ENCODE measurements at places on chromosomes 3 and 15.

- no peak for DNase-seq
Observed at GRCh38 chr3:61966200-61966599, 404.8 kb downstream of the PTPRG start.

- DNase-seq: peak; percentile 45
Observed at GRCh38 chr3:27310688-27311087, 58.5 kb downstream of the NEK10 start.

DNA sequence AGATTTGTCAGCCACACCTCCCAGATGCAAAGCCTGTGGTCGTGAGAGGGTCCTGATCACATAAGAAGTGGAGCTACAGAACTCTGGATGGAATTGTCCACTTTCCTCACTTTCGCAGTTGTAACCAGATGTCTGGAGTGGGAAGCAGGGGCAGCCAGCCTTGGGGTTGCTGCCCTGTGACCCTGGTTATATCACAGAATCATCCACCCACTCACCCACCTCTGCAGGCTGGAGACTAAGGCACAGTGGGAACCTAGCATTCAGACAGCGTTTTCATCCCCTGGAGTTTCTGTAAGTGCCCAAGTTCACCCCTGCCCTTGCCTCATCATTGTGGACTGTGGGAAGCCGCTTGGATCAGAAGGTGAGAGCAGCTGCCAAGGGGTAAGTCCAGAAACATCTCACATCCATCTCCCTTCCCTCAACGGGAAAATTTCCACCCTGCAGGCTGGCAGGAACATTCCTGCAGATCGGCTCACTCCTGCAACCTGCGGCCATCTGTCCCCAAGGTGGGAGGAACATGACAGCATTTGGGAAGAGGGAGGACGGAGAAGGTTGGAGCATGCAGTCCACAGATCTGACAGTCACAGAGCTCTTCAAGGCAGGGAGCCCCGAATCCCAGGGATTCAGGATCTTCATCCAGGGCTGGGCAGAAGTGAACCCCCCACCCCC lies 2.9 kb upstream of the IQSEC1 start:
- DNase-seq: no peak

DNA sequence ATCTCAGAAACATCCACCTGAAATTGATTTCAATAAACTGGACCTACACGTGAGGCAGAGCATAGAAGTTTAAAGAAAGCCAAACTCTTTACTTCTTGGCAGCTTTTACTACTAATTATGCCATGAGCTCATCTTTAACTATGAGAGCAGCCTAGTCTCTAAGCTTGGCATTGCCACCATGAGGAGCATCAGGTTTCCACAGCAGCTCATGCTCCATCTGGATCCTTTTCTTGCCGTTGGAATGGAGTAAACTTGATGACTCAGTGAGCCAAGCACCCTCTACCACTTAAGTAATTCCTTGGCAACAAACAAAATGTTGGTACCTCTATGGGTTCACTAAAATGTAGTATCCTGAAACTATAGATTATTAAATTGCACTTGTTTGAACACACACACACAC lies 583.2 kb downstream of the EPHA3 start:
- DNase-seq: no peak

DNA sequence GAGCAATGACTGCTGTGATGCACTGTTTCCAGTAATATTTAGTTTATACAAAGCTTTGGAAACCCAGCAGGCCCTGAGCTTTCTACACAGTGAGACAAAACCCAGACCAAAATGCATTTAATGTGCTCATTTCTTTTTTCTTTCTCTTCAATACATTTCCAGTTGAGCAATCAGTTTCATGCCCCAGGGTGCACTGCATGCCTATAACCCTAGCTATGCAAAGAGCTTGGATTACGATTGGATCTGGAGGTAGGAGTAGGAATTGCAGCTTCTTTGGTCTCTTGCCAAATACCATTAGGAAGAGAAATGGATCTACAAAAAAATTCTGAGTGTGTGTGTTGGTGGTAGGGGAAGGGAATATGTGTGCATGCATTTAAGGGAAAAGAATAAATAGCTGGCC lies 1001.4 kb downstream of the SQOR start:
- DNase-seq: no peak

- no peak for DNase-seq
Observed at GRCh38 chr15:65094294-65094995, 17.9 kb downstream of the KBTBD13 start.

DNA sequence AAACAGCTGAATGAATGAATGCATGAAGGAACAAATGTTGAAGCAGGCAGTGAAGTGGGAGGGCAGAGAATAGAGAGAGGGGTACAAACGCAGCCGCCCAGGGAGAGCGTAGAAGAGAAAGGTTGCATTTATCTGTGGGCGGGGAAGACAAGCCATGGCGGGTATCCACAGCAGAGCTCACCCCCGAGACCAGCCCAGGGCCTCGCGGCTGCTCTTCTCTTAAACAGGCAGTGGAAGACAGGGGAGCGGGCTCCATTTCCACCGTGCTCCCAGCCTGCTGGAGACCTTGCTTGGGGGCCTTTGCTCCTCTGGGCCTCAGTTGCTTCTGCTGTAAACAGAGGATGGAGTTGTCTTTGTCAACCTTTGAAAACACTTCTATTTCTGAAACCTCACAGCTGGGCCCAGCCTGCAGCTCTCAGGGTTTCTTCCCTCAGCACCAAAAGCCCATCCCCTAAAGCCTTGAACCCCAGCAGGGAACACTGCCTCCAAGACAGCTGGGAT lies 259.5 kb downstream of the UACA start:
- no peak for DNase-seq

GRCh38 chr3:57292159-57292896 lies at the start of gene ASB14:
Gene ASB14 (minus strand): TSS chr3:57292685. CDS start chr3:57292033, 652 bp downstream.
- DNase-seq: no peak

GRCh38 chr15:65285291-65286068 lies 1.2 kb downstream of the PARP16 start:
- no peak for DNase-seq

DNA sequence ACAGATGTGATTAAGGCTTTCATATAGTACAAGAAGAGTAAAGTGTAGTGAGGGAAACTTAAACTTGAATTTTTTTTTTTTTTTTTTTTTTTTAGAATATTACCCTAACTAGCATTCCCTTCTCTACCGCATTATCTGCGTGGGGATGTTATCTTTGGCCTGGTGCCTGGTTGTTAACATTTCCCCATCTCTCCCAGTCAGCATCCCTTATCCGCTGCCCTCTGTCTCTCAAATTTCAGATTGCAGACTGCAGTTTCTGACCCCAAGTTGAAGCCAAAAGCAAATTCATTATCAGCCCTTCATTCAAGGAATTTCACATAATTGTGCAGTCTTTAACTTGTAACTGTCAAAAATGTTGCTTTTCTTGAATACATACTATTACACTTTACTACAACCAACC lies 353.0 kb downstream of the PLOD2 start:
- no peak for DNase-seq

GRCh38 chr3:100330651-100331050 lies 3.9 kb upstream of the NIT2 start:
- DNase-seq: no peak

DNA sequence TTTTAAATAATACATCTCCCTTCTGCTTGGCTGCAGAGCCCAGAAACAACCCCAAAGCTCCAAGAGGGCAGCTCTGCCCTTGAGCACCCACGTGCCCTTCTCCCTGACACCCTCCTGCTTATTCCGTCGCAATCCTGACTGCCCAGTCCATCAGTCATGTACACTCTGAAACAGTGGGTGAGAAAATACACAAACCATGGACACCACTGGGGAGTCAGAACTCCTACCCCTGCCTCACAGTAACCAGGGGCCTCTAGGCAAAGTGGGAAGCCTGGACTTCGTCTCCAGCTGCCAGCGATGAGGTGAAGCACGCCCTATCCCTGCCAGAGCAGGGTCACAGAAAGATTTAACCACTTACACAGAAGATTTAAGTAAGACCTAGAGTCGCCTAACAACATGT lies 40.1 kb downstream of the HERC2 start:
- DNase-seq: no peak

DNA sequence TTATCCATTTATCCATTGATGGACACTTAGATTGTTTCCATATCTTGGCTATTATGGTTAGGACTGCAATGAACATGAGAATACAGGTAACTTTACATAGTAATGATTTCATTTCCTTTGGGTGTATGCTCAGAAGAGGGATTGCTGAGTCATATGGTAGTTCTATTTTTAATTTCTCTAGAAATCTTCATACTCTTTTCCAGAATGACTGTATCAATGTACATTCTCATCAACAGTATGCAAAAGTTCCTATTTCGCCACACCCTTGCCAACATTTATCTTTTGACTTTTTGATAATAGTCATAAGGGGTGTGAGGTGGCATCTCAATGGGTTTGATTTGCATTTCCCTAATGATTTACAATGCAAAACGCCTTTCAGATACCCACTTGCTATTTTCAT lies 6.2 kb upstream of the NIPA1 start:
- DNase-seq: no peak

DNA sequence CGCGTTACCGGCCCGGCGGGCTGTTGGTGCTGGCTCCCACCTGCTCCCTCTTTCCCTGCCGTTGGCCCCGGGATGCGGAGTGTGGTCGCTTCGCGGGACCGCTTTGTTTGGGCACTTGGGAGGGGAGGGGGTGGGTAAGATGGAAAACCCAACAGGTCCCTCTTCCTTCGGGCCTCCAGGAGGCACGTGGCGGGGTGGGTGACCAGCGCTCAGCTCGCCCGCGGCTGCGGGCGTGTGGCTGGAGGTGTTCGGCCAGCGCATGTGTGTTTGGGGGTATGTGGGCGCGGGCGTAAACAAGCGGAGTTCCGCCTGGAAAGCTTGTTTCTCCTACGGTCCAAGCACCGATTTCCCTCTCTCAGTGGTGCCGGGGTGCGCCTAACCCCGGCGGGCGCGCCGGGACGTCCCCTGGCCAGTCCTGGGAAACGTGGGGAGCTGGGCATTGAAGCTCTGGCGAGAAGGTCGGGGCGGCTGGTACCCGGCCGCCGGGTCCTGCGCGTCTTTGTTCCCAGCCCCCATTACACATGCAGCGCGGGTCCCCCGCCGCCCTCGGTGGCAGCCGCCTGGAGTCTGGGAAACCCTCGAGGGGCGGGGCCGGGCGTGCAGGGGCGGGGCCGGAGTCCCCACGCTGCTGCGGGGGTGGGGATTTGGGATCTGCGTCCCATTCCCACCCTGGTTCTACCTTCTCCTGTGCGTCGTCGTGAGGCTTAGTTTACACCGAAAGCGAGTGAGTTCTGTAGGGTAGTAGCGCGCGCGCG lies 1.4 kb downstream of the ACVR2B start:
- DNase-seq: peak; percentile 55

- no peak for DNase-seq
Observed at GRCh38 chr3:181458857-181459256, 252.9 kb upstream of the SOX2 start.

GRCh38 chr3:106093616-106094015 lies 224.8 kb upstream of the CBLB start:
- DNase-seq: no peak

DNA sequence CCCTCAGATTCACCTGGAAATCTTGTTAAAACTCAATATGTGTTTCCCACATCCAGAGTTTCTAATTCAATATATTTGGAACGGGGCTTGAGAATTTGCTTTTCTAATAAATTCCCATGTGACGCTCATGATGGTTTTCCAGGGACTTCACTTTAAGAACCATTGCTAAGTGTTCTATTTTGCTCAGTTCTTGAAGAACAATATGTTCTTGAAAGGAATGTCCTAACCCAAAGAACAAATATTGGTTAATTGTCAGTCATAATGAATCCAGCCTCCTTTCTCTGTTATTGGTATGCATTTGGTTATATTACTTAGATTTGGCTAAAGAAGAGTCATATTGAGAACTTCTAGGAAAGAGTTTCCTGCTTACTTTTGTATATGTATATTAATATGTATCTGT lies 4.4 kb upstream of the PLSCR2 start:
- no peak for DNase-seq

DNA sequence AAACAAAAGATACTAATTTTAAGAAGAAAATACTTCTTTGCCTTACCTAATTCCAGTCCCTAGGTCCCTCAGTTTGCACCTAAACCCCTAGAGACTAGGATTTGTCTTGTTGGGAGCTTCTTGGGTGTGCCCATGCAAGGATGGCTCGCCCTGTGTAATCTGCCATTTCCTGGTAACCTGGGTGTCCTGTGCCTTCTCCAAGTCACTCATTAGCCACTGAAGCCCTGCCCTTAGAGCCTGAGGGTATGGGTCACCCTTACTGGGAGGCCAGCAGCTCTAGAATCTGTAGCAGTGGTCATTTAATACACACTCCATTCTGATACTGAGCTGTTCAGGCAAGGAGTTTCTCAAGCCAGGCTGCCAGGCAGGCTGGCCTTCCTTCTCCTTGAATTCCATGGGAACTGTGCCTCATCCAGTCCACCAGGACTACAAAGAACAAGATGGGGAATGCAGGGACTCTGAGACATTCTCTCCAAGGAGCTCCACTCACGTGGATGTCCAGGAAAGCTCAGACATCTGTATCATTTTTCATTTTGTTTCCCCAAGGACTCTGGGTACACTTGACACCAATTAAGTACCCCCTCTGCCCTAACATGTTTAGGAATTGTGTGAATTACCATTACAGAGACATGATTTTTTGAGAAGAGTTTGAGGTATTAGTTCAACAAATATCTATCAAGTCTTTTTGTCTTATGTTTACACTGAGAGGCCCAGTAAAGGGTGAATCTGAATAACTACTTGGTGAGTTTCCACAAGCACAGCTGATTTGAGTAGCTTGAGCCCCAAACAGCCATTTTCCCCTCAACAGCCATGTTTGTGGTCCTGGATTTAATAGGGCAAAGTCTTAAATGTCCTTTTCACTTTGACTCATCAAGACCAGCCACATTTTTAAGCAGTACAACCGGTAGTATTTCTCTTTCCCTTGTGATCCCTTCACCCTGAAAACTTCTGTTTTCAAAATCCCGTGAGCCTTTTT lies 52.6 kb downstream of the ARNT2 start:
- DNase-seq: no peak

GRCh38 chr3:53196575-53197407 lies 35.8 kb downstream of the PRKCD start:
- DNase-seq: peak; percentile 69

DNA sequence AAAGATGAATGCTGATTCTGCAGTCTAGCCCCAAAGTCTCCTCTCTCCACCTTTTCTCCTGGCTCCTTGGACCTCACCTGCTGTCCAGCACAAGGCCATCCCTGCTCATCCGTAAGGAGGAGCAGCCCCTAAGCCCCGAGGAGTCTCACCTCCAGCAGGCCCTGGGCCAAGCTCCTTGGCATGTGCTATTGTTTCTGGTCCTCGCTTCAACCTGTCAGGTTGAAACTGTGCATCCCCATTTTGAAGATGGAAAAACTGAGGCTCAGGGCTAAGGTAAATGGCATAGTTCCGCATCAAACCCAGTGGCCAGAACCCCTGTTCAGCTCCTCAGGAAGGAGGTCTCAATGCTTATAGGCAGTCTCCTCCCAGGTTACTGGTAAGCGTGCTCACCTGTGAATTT lies 26.1 kb downstream of the CHDH start:
- DNase-seq: no peak
